ENCODE measurements at places on chromosomes 2 and 18.

GRCh38 chr2:164841719-164842623 lies at the start of gene COBLL1:
Gene COBLL1 (minus strand): TSS chr2:164841823. CDS start chr2:164841196, 627 bp downstream.
- peak; percentile 32 for DNase-seq

- DNase-seq, result no peak
Measured at GRCh38 chr2:99803846-99804245, 314.0 kb upstream of the REV1 start.

DNA sequence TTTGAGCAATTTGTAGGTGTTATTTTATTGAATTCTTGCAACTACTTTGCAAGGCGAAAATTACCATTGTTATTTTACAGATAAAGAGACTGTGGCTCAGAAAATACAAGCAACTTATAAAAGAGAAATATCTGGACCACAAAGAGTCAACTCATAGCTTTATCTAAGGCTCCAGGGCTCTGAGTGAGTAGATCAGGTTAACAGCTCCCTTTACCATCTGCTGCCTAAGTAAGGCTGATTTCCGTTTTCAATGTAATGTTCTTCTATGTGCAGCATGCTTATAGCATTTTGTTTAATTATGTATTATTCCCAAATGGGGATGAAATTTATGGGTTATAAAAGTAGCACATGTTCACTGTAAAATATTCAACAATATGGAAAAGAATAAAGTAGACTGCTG lies 299.1 kb upstream of the TNP1 start:
- DNase-seq, result no peak

DNA sequence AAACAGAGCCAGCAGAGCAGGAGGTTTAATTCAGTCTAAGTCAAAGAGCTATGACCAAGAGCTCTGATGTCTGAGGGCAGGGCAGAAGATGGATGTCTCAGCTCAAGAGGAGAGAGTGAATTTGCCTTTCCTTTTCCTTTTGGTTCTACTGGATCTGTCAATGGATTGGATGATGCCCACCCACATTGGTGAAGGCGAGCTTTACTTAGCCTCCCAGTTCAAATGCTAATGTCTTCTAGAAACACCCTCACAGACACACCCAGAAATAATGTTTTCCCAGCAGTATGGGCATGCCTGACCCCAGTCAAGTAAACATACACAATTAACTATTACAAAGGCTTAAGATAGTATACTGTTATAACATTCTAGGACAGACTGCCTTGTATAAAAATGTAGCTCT lies 236.3 kb upstream of the NRXN1 start:
- DNase-seq, result no peak

- no peak for DNase-seq
Measured at GRCh38 chr18:33729556-33729955, 151.5 kb downstream of the ASXL3 start.

DNA sequence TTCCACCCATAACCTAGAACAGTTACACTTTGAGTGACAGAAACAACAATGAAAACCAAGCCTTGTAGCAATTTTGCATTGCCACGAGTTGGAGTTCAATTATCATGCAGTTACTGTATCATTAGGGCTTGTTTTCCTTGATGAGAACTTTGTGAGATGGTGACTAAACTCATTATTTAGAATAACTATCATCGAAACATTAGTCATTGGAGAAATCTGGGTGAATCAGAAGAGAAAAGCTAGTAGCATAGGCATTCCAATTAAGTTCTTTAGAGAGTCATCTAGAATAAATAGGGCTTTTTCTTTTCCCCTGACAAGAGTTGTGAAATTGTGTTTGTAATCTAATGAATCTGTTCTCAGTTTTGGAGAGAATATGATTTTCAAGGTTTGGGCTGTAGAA lies 122.8 kb upstream of the DOCK10 start:
- DNase-seq, result no peak

GRCh38 chr2:203399031-203399430 lies 70.8 kb downstream of the ABI2 start:
- DNase-seq, result no peak

GRCh38 chr18:31402026-31402373 lies 25.4 kb downstream of the DSG4 start:
- DNase-seq, result no peak

DNA sequence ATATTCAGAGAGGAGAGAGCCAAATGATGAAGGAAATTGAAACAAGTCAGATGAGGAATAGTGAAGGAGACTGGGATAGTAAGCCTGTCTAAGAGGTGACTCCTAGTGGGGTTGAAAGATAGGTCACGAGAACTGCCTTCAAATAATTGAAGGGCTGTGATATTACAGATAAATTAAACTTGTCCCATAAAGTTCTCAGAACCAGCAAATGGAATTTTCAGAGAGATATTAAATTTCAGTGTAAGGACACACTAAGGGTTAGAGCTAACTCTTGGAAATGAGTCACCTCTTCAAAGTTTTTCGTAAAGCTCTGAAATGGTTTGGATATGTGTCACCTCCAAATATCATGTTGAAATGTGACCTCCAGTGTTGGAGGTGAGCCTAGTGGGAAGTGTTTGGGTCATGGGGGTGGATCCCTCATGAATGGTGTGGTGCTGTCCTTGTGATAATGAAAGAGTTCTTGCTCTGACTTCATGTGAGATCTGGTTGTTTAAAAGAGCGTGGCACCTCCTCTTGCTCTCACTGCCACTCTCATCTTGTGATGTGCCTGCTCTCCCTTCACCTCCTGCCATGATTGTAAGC lies 87.3 kb downstream of the BABAM2 start:
- DNase-seq, result peak; percentile 31
